ENCODE measurements at places on chromosomes 13 and 19.

DNA sequence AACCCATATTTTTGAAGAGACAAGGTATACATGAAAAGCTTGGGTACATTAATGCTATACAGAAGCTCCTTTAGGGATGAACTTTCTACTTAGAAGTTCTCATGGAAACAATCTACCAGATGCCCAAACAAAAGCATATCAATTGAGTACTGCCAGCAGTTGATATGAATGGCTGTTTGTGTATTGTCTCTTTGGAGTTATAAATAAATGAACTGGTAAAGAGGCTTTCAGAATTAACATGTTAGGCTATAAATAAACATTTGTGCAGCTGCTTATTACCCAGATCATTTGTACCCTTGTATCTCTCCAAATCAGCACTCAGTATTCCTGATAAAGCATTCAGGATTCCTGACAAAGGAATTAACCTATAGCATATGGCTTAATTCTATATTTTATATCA is 418.9 kb downstream of the FGF14 start:
- no peak for DNase-seq

DNA sequence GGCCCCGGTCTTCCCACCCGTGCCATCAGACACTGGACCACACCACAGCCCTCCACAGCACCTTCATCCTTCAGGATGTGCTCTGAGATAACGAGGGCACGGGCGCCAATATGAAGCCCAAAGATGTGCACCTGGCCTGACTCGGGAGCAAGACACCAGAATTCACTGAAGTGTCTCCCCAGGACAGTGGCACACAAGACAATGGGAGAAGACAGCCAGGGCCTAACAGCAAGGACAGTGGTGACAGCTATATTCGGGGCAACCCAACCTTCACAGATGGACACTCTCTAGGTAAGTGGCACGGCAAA is 7.2 kb downstream of the DDX39A start:
- no peak for DNase-seq

DNA sequence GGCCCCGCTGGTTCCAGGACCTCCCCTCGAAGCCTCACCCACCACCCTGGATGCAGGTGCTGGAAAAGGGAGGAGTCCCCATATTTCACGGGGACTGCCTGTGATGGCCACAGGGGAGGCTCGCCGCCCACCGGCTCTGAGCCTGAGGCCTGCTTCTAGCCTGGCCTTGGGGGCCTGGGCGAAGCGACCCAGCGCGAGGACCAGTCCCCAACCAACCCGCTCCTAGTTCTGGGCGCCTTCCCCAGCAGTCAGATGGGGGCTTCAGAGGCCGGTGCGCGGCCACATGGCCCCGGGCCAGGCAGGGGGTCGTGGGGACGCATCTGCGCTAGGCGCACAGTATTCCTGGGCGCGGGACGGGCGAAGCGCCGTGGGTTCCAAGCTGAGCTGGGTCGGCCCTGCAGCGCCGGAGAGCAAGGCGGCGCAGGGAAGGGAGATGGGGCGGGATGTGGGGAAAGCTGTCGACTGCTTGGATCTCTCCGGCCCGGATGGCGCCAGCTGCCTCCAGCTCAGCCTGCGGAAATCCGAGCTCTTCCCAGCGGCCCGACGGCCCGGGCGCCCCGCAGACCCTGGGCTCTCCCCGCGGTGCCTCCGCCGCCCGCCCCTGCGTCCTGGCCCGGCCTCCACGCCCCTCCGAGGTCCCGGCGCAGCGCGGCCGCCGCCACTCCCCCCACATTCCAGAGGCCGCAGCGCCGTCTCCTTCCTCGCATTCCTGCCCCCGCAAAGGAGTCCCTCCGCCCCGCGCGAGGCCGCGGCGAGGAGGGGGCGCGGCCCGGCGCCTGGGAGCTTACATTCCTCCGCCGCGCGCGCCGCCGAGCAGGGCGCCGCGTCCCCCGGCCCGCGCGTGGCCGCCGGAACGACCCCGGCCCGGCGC is at the start of gene WTIP:
TSS of gene WTIP (plus strand) at position 788 of the 871 bp plus-strand sequence. CDS start 217 bp downstream, outside the sequence.
- peak; percentile 92 for DNase-seq

DNA sequence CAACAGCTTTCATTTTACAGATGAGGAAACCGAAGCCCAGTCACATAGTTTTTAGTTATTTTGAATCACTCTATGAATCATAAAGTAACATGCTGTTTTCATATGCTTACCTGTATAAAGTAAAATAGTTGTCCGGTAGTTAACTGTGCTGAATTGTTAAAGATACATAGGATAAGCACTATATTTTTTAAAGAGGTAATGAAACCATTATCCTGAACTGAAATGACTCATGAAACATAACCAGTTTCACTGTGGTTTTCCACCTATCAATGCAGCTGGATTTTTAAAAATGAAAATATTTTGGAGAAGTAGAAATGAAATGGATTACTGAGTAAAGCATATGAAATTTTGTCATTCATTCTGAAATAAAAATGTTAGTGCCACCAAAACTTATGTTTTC is 655.0 kb downstream of the OLFM4 start:
- no peak for DNase-seq

DNA sequence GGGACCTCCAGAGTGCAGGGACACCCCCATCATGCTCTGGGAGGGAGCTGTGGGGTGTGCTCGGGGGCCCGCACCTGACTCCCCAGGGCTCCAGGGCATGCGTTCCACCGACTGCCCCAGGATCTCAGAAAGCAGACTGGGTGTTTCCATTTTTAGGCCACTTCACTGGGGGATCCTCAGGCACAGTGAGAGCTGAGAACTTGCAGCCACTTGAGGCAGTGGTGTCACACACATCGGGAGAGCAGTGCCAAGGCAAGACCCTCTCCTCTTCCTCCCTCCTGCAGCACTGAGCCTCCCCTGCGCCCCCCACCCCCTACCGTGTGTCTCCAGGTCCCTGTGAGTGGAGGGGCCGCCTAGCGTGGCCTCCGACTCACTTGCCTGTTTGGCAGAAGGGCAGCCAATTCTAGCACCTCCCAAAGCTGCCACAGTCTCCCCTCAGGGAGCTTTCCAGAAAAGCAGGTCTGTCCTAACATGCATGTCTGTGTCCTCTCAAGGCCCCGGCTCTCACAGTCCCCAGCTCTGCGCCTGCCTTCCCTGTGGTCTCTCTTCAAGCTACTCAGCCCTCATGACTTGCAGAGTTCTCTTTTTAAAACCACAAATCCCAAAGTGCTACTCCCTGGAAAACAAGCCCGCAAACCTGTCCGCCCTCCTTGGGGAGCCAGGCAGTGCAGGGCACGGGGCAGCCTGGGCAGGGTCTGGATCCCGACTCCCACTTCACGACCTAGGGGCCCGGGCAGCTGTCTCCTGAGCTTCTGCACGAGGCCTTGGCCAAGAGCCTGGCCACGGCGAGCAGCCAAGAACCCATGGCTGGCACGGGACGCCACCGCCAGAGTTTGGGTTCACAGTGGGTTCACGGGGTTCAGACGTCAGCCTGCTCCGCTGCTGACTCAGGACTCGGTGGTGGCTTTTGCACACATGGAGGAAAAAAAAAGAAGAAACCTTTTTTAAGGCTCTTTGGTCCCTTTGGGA is 94.1 kb downstream of the STK24 start:
- DNase-seq, result no peak

- no peak for DNase-seq
Measured at GRCh38 chr13:48594096-48594815, 59.5 kb upstream of the CYSLTR2 start.

GRCh38 chr13:40792284-40793051 is 3.1 kb downstream of the SLC25A15 start:
- DNase-seq, result no peak

DNA sequence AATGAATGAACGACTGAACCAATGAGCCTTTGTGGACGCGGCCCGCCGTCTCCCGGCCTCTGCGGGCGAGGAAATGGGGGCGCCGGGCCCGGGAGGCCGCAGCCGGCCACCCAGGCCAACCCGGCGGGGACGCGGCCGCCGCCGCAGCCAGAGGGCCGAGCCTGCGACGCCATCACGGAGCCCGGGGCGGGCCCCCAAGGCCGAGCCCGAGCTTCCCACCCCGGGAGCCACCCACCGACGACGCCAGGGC is 216 bp downstream of the SUGP2 start:
- DNase-seq, result peak; percentile 75

- no peak for DNase-seq
Measured at GRCh38 chr19:16671652-16672274, 10.8 kb downstream of the TMEM38A start.

DNA sequence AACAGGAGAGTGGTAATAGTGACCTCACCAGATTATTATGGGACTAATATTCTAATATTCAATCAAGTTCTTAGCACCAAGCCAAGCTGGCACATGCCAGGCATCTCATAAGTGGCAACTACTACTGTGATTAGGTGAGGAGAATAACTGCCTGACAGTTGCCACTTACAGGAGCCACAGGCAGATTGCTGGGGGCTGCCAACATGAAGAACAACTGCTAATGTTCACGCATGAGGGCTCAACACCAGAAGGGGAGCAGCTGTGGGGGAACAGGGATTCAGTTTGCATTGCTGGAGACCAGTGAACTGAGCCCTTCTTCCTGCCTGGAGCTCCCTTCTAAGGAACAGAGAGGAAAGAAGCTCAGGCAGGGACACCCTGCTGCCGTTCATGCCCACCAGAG is 504.5 kb downstream of the FOXO1 start:
- DNase-seq, result no peak

DNA sequence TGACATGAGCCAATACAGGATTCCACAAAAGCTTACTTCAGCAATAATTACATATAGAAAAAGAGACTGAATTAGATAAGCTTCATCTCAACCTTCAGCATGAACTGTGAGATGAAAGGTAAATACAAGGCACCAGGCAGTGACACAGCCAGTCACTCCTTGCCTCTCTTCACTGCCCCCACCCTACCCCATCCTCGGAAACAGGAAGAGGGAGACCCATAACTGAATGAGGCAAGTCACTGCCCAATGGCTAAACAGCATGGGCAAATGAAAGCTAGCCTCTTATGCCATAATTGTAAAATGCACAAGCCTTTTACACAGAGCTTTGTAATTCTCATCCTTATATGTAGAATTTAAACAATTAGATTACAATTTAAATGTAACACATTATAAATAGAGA is 1.7 kb downstream of the ZNF160 start:
- DNase-seq, result no peak

- no peak for DNase-seq
Measured at GRCh38 chr13:109509154-109509900, 277.1 kb downstream of the IRS2 start.

DNA sequence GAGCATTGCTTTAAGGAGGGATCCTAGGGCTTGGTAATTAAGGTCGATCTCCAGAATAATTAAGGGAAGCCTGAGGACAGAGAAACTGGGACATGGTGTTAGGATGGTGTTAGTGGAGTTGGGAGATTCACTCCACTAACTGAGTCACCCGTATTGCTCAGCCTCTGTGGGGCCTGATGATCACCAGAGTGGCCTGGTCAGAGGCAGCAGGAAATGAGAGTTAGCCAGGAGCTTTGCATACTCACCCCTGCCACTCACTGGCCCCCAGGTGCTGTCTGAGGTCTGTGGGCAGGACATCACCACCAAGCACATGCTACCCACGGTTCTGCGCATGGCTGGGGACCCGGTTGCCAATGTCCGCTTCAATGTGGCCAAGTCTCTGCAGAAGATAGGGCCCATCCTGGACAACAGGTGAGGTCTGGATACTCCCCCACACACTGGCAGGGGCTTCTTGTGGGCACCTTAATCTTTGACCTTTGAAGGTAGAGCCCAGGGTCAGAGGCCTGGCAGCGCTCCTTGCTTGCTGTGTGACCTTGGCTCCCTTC is 32.1 kb downstream of the PPP2R1A start:
- no peak for DNase-seq

- DNase-seq, result no peak
Measured at GRCh38 chr13:46595136-46595884, 42.3 kb downstream of the LRCH1 start.

DNA sequence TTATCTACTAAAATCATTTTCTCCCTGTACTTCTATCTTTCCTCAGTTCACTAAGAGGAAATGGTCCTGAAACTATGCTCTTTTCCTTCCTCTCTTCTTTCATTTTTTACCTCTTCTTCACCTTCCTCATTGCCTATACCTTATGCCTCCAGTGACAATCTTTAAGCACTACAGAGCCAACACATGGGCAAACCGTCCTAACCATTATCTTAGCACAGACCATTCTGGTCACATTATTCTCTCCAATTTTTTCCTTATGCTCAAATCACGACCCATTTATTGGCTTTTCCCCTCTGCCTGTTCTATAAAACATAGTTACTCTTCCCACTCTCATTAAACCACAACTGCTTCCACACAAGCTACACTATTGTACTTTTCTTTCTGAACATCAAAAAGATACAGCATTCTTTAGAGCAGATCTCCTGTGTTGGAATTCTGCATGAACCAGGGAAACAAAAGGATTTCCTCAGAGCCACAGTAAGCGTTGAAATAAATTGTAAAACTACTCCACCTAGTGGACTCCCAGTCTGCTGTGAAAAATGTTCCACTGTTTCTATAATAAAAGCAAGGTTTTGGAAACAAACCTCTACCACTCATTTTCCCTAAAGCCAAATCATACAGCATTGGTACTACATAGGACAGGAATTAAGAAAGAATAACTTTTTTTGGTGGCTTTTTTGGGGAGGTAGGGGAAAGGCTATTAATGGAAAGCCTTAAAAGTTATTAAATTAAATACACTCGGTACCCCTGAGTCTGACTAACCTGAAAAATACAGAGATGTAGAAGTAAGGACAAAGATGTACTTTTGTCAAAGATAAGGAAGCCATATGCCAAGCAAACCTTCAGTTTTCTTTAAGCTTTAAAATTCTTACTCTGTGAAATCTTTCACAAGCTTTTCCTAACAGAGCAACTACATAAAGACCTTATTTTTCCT is 19.5 kb downstream of the NUFIP1 start:
- peak; percentile 42 for DNase-seq

GRCh38 chr19:10544242-10544752 is 593 bp downstream of the ATG4D start:
- DNase-seq, result peak; percentile 21

- DNase-seq, result peak; percentile 64
Measured at GRCh38 chr19:53903055-53903680, 5.9 kb upstream of the CACNG7 start.

- no peak for DNase-seq
Measured at GRCh38 chr13:55528434-55528833, 1612.3 kb upstream of the PRR20A start.

- DNase-seq, result no peak
Measured at GRCh38 chr13:51920267-51920666, 58.5 kb downstream of the CCDC70 start.

- no peak for DNase-seq
Measured at GRCh38 chr13:75010941-75011340, 471.0 kb downstream of the TBC1D4 start.

DNA sequence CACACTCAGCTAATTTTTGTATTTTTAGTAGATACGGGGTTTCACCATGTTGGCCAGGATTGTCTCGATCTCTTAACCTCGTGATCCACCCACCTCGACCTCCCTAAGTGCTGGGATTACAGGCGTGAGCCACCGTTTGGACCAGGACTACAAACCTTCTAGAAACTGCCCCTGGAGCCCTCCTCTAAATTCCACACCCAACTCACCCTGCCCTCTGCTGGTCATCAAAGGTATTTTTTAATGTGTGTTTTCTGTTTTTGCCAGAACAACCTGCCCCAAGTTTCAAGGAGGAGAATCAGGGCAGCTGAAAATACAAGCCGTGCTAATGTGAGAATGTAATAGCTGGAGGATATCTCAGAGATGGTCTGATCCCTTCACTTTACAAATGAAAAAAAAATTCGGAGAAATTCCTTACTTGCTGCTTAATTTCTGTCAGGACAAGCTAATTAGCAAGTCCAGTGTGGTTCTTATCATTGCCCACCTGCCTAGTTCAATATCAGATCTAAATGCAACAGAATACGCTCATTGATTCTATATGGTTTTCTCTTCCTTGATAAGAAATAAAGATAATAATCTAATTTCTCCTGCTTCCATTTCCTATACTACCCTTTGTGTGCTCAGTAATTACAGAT is 4.1 kb downstream of the ATP8A2 start:
- DNase-seq, result no peak
